ENCODE measurements at places on chromosomes 4 and X.

- DNase-seq = no peak
Measured at GRCh38 chrX:25015486-25016360, at the start of gene ARX. Gene ARX (minus strand): TSS chrX:25015965. CDS start chrX:25015737, 228 bp downstream.

- no peak for DNase-seq
Measured at GRCh38 chrX:13088156-13088487, 43.7 kb upstream of the FAM9C start.

DNA sequence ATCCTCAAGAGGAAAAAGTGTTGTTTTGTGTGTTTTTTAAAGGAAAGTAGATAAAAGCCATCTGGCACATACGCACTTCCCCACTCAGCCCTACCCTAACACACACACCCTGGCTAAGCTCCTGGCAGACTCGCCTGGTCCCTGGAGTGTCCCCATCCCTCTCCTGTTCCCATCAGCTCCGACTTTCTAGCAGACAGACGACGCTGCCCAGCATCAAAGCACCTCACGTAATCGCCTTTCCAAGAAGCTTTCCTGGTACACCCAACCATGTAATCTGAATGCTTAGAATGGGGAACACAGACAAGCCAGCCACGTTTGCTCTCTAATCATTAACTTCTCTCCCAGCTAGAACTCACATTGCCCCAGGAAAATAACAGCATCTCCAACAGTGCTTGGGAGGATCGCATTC, 116.2 kb downstream of the AFAP1 start:
- DNase-seq = no peak

DNA sequence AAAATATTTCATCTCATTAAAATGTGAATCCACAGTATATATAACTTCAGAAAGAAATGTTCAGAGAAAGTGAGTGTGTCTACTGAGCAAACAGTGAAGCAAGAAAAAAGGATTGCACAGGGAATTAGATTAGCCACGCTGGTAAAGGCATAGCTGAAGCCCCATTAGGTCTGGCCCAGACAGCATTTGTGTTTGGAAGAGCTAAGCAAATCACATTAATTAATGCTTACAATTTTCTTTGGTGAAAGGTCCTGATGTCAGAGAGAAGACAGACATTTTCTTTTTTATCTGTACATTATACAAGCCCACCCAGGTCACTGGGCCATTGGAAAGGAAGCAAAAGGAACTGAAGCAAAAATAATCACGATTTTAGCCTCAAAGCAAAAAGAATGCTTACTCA, 354.6 kb downstream of the GRID2 start:
- DNase-seq = no peak

GRCh38 chr4:85491527-85491926, 16.6 kb downstream of the ARHGAP24 start:
- peak; percentile 22 for DNase-seq

DNA sequence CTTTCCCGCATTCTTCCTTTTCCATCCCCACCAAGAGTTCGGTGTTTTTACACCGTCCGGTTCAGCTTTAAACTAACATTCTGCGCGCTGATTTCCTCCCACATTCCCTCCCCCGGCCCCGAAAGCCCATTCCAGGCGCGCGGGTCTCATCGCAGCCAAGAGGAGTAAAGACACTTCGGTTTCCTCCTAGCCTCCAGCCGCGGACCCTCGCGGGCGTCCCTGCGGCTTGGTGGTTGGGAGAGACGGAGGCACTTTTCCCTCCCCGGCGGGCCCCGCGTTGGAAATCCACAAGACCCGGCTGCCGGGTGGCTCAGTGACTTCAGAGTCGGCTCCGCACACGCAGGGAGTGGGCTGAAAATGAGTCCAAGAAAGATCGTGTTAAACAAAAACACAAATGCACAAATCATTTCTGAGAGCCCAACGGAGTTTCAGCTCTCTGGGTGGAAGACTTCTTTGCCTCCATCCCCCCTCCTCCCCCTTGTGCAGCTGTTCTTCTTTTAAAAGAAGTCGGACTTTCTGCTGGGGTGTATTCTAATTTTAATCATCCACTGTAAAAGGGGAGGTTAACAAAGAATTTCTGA, 2.0 kb upstream of the ARX start:
- no peak for DNase-seq

GRCh38 chr4:79381161-79381560, 26.9 kb downstream of the GK2 start:
- DNase-seq = no peak

- no peak for DNase-seq
Measured at GRCh38 chr4:139207873-139208403, 30.9 kb upstream of the ELF2 start.

DNA sequence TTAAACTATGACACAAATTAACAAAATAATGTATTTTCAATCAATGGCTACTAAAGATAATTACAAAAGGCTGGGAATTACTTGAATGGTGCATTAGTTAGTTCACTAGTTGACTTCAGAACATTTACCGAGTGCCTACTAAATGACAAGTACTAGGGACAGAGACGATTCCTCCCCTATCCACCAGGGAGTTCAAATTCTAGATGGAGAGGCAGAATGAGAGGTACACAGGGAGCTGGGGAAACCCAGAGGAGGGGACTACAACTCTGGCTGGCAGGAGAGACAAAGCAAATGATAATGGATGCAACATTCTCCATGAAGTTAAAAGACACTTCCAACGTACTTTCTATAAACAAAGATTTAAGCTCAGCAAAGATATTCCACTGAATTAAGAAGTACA, 43.1 kb upstream of the MCF2 start:
- DNase-seq = no peak

- no peak for DNase-seq
Measured at GRCh38 chr4:170675568-170676262, 586.0 kb upstream of the AADAT start.

GRCh38 chrX:101749436-101749835, 89.8 kb upstream of the ARMCX2 start:
- DNase-seq = no peak

DNA sequence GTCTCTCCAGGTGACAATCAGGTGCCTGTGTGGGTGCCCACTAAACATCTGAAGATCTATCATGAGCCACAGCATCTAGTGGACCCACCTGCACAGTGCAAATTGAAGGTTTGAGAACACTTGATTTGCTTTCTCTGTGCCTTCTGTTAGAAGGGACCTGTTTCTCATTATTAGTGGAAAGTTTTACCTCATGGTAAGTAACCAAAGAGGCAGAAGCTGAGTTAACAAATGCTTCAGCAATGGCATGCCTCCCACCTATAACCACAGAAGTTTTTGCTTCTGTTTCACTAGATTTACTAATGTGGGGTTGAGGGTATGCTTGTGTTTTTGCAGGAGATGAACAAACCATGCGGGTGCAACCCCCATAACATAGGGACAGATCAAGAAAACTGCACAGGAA, 297.4 kb upstream of the DKK2 start:
- DNase-seq = no peak

DNA sequence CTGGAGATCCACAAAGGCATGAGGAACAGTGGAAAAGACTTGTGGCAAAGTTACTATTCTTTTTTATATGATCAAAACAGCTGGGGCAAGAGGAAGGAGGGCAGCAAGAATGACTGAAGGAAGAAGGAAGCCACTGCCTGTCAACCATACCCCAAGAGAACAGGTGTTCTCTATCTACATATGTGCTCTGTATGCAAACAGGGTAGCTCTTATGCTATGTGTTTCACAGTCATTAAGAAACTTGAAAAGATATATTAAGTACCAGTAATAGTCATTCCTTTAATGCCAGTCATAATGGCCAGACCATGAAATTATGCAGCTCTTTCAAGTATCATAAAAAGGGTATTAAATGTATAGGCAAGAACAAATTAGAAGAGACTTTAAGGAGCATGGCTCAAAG, 363.9 kb downstream of the KLHL13 start:
- no peak for DNase-seq

GRCh38 chr4:148143174-148143573, 299.0 kb downstream of the NR3C2 start:
- no peak for DNase-seq

- no peak for DNase-seq
Measured at GRCh38 chr4:170652571-170652970, 562.8 kb upstream of the AADAT start.

- DNase-seq = no peak
Measured at GRCh38 chr4:171517883-171518282, 295.3 kb upstream of the GALNTL6 start.

DNA sequence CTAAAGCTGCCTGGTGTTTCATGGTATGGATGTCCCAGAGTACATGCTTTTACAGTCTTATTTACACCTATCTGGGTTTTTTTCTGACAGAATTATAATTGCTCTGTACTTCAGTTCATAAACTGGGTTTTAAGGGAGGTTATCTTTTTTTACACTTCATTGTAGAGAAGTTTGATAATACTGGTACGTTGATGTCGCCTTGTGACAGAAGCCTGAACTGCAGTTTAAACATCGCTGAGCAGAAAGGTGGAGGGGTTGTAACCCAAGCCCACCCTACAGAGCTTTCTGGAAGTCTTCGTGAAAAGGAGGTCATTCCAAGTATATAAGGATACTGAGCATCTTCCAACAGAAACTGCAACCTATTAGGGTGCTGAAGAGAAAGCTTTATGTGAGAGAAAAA, 46.4 kb downstream of the BEX1 start:
- DNase-seq = no peak

DNA sequence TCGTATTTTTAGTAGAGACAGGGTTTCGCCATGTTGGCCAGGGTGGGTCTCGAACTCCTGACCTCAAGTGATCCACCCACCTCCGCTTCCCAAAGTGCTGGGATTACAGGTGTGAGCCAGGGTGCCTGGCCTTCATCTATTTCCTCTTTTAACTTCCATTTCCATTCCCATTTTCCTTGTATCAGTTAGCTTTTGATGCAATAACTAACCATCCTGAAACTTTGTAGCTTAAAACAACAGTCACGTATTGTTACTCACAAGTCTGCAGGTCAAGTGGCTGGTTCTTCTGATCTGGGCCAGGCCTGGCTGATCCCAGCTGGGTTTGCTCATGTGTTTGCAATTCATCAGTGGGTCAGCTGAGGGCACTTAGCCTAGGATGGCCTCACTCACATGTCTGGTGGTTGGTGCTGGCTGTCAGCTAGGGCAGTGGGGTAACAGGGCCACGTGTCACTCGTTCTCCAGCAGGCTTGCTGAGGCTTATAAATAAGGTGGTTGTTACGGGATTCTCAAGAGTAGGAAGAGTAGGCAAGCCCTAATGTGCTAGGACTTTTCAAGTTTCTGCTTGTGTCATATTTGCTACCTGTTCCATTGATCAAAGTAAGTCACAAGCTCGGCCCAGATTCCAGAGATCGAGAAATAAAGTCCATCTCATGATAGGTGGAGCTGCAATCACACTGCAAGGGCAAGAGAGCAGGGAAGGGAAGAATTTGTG, 88.2 kb downstream of the SOWAHB start:
- no peak for DNase-seq

DNA sequence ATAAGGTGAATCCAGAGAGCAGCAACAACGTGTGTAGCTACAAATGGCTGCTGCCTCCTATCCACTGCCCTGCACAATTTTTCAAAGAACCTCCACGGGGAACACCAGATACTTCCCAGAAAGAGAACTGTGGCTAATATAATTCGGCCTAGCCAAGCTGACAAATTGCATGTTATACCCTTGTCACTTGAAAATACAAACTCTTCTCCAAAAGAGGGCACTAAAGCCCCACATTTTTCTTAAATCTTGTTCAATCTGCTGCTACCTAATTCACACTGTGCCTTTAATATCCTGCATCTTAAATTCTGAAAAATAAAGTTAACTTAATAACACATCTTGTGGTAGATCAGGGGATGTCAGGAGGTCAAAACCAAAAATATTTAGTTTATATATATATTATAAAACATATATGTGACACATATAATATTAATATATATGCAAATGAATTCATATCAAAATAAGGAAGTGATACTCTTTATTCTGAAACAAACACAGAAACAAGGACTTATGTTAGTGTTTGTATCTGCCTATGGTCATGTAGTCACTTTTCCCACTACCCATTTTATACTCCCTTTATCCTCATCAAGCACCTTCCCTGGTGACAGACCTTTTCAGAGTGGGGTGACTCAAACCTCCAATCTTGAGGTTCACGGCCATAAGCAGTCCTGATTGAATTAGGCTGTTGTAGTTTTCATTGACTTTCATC, 24.1 kb downstream of the CT45A1 start:
- DNase-seq = no peak

GRCh38 chr4:90328558-90328957, 201.4 kb downstream of the CCSER1 start:
- no peak for DNase-seq

DNA sequence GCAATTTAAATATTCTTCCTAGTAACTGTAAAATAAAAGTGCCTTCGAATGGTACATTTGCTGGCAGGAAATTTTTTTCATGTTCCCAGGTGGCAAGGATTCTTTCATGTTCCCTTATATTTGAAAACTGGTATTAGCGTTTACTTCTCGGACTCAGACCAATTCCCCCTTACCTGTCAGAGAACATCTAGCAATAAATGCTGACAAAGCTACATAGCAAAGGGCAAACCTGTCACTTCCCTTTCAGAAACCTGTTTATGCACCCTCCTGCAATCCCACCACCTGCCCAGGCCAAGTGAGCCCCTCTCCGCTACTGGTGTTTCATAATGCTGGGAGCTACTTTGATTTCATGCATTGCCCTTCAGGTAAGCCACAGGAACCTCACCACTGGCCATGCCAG, 98.2 kb downstream of the HPRT1 start:
- DNase-seq = no peak
